ENCODE measurements at places on chromosomes 7 and 10. TPM values are rescaled to one million over a fixed set of nuclear protein-coding genes. Genes with fewer than 3 reads are reported as not detected.

The LIPM gene
- 17.1 TPM for total RNA-seq

The CNTNAP2 gene
- total RNA-seq = 1.9 TPM

The DDX50 gene
- 41.7 TPM for total RNA-seq

The RPA3 gene
- 19.4 TPM for total RNA-seq

The EEF1AKMT2 gene
- total RNA-seq = 29.2 TPM

The BLVRA gene
- total RNA-seq = 19.0 TPM

The C10orf120 gene
- total RNA-seq = not detected

The ARMS2 gene
- total RNA-seq = not detected

The TMEM140 gene
- total RNA-seq = 5.4 TPM

The PNLIP gene
- 1.4 TPM for total RNA-seq

The SFRP5 gene
- 1.7 TPM for total RNA-seq

The KCND2 gene
- 0.79 TPM for total RNA-seq

The MNX1 gene
- not detected for total RNA-seq

The ERVW-1 gene
- 0.20 TPM for total RNA-seq

Measured in skin of body (tissue), 3 donors.